ENCODE measurements at places on chromosomes 1 and 21.
A peak's percentile ranks its signal among the peaks of the same experiment; 100 is the strongest.

DNA sequence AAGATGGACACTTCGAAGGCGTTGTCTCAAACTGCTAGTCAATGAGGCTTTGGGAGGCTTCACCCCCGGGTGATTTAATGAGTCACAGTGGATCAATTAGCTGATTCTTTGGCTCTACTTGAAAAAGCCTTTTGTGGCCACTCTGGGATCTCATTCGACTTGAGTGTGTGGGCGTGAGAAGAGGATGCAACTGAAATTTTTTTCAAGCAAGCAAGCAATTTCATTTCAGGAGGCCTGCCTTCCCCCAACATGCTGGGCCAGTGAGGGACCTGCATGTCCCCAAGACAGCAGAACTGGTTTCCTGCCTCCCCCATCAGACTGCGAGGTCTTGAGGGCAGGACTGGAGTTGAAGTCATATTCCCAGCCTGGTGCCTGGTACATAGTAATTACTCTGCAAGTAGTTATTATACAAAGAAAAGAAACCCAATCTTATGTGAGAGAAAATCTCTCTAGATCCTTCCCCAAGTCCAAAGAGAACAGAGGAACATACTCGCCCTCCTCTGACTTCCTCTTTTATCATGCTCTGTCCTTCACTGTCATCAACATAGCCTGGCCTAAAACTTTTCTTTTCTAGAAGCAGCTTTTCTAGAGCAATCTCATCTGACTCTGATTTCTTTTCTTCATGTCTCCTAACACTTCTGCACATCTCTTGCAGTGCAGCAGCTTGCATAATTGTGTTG is 22.7 kb downstream of the SYT6 start:
- no peak for DNase-seq

- no peak for DNase-seq
Observed at GRCh38 chr1:157279138-157279801, 141.1 kb upstream of the ETV3 start.

DNA sequence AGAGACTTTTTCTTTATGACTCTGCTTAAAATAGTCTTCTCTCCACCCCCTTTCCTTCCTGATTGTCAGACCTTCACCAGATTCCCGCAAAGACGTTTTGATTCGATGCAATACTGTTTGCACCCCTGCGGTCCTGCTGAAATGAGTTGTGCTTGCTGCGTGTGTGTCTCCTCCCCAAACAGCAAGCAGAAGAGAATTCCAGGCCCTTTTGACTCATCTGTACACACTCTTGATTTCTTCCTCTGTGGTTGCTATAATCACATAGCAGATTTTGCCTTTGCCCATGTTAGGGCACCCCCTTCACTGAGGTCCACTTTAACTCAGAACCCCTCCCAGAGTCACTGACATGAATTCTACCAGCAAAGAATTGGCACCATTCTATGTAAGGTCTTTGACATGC is 136.5 kb downstream of the ZZZ3 start:
- no peak for DNase-seq

- DNase-seq = peak; percentile 63
Observed at GRCh38 chr21:37072274-37072987, 440 bp downstream of the PIGP start.

DNA sequence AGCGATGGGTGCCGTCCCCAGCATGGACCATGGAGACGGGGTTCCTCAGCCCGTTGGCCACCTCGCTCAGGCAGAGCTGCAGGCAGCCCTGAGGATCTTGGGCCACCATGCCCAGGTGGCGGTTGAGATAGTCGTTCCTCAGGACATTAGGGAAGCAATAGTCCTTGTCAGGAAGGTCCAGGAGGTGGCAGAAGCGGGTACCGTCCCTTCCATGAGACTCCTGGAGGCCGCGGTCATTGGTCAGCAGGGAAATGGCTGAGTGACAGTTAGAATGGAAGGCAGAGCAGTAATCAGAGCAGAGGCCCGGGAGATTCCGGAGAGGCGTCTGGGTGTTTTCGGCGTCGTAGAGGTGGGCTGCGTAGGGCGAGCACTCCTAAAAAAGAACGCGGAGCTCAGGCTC is 4.1 kb downstream of the HHIPL2 start:
- DNase-seq = no peak

GRCh38 chr1:206658264-206658980 is 23.1 kb downstream of the DYRK3 start:
- no peak for DNase-seq

DNA sequence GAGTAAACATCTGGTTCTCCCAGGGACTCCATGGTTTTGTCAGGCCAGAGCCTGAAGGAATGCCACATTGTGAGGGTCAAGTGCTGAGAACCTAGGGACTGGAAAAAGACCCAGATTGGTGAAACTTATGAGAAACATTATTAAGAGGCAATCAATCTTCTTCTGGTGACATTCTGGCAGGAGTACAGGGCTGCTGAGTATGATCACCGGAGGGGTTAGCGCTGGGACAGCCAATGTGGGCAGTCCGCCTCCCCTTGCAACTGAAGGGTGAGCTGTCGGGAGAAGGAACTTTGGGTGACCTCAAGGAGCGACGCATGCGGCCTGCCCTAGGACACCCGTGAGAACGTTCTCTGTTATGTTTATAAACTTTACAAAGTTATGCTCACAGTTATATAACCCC is 429.0 kb downstream of the LMO4 start:
- no peak for DNase-seq

DNA sequence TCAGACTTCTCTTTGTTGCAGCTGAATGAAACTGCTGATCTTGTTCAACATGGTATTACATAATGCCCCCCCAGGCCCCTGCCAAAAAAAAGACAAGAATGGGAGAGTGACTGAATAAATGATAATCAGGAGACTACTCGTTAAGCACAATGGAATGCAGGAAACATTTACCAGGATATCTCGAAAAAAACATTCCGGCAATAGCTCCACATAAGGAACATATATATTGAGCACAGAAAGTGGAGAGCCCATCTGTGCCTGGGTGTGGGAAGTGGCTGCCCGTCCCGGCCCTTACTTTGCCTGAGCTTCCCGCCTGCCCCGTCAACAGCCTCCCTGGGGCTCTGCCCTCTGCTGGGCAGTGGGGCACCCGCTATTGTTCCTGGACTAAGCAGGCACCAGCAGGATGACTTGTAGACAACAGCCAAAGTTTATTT is 13.3 kb downstream of the TRIM11 start:
- no peak for DNase-seq

DNA sequence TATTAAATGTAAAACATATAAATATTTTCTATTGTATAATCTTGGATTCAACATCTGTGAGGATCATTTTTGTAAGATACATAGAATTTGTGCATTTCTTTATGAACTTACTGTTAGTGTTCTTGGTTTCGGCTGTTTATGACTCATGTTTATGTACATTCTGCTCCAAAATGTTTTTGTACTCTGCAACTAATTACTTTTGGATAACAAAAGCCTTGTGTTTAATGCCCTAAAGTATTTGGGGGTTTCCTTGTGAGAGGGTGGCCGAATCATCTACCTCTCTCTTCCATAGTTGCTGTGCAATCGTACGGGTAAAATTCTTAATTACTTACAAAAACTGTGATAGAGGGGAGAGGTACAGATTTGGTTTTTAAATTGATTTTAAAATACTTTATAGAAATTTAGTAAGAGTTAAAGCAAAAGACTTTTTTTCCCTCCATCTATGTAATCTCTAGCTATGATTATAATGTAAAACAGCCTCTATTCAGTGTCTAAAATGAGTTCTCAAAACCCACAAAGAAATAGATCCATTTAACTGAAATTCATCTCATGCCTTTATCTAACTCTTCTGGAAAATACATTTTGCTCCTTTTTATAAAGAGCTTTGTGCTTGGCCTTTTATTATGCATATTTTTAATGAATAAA is 38.7 kb upstream of the LRRC8C start:
- DNase-seq = no peak

DNA sequence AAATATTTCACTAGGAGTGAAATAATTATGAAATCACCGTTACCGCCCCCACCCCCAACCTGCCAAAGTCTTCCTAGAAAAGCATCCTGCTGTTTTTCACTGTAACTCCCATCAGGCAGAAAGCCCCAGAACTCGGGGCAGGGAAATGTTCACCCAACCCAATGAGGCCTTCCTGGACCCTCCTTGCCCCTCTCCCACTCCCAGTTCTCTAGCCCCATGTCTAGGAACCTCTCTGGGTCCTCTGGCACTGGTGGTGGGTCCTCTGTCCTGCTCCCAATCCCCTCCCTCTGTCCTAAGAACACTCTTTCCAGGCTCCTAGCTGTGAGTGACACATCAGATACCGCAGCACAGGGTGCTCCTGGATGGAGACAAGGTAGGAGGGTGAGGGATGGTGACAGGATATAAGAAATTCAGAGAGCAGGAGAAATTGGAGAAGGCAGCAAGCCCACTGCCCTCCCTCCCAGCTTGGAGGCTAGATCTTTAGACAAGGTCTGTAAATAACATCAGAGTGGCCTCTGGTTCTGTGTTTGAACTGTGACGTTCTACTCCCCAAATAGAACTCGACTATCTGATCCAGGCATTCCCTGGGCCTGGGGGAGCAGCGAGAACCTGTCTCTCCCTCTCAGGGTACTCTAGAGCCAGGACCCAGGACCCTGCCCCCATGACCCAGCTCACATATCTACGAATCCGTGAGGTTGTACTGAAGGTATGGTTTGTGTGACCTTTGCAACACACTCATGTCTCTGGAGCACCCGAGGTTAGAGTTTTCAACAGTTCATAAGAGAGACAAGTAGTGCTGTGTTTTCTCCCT is 23.3 kb upstream of the BTG2 start:
- no peak for DNase-seq
